Naive thymus-derived CD8-positive, alpha-beta T cell (primary cell): ENCODE measurements at places on chromosomes 13 and 19.
A peak's percentile ranks its signal among the peaks of the same experiment; 100 is the strongest.

DNA sequence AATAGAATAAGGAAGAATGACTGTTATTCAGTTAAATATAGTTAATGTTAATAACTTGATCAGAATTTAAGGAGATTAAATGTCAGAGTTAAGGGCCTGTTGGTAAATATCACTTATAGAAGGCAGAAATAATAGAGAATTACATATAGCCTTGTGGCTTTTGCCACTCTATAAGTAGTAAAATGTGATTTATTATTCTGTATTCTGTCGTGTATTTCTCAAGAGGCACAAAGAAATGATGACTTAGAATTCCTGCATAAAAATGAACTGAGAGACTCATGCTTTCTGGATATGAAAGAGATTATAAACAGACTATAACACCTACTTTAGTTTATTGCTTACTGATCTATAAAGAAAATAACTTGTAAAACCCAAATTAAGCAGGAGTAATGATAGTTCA lies 40.1 kb downstream of the GPC6 start:
- no peak for DNase-seq

- no peak for DNase-seq
Measured at GRCh38 chr13:77767413-77767812, 69.9 kb downstream of the SLAIN1 start.

GRCh38 chr13:107238262-107238981 lies 670.5 kb upstream of the ARGLU1 start:
- no peak for DNase-seq

DNA sequence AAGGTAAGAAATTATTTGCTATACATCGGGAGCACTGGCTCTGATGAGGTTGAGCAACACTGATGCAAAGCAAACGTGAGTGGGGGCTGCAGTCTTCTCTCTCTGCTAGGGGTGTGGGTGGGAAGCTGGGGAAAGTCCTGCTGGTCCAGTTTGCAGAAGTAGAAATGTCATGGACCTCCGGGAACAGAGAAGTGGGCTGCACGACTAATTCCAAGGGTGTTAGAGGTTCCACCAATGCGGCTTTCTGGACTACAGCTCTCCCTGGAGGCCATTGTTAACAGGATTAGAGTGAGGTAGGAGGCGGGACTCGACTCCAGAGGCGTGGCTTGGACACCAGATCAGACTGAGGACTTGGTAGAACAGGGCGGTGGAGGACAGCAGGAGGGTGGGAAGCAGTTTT lies 5.7 kb upstream of the FBXO27 start:
- no peak for DNase-seq

DNA sequence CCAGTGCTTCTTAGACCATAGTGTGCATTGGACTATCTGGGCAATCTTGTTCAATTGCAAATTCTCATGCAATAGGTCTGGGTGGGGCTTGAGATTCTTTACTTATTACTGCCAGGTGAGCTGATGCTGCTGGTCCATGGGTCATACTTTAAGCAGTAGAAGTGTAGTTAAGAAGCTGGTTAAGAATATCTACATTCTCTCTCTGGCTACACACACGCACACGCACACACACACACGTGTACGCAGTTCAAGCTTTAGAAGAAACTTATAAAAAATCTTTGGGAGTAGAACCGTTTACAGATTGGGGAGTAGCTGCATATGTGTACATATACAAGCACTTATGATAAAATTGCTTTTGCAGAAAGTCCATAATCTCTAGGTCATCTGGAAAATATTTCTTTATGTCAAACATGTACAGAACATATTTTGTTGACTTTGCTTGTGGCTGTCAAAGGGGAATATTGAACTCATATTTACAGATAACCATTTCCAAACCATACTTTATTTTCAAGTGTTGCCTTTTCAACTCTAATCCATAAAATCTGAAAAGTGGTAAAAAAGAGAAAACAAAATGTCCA lies 99.7 kb downstream of the GPC6 start:
- no peak for DNase-seq

GRCh38 chr19:32814624-32815023 lies 54.9 kb downstream of the SLC7A9 start:
- DNase-seq, result no peak

DNA sequence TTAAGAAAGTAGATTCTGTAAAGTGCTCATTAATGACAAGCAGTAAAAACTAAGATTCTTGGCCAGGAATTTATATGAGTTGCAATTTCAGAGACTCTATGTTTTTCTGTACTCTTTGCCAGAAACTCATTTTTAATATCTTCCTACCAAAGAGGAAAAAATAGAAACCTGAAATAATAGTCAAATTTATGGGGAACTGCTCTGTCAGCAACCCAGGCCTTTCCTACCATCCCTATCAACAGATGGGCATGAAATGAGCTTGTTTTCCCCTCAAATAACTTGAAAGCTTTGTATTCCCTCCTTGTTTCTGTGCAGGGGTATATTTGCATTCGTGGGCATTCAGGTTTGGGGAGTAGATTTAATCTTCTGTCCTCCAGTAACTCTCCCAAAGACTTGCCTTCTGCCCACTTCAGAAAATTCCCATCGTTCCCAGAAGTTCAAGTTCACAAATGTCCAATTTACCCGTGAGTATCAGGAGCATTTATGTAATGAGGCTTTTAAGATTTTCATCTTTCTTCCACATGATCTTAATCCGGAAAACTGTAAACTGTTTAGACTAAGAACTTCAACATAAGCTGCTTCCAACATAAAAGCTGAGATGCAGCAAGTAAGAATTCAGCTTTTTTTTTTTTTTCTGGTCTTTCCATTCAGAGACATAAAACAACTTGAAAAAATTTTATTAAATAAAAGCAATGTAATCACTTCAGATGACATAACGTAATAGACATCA lies 363.1 kb downstream of the EFNB2 start:
- DNase-seq, result no peak

- DNase-seq, result no peak
Measured at GRCh38 chr13:78777976-78778375, 119.0 kb upstream of the OBI1 start.

GRCh38 chr13:26249551-26249950 lies 4.4 kb upstream of the CDK8 start:
- DNase-seq, result no peak

GRCh38 chr13:21735701-21736401 lies 65.0 kb downstream of the FGF9 start:
- DNase-seq, result no peak

DNA sequence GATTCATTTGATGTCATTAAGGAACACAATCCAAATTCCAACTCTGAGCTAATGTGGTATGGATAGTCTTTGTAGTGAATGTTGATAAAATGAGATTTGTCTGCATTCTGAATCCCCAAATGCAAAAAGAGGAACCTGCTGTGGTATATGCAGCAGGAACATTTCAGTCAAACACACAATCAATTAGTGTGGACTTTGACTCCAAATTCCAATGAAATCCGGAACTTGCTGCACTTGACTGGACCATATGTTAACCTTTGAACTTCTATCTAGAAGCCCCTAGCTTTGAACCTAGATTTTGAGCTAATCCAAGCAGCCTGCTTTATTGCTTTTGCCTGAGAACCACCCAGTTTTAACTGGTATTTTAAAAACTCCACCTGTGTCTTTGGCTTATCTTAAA lies 341.3 kb downstream of the SPRY2 start:
- no peak for DNase-seq

DNA sequence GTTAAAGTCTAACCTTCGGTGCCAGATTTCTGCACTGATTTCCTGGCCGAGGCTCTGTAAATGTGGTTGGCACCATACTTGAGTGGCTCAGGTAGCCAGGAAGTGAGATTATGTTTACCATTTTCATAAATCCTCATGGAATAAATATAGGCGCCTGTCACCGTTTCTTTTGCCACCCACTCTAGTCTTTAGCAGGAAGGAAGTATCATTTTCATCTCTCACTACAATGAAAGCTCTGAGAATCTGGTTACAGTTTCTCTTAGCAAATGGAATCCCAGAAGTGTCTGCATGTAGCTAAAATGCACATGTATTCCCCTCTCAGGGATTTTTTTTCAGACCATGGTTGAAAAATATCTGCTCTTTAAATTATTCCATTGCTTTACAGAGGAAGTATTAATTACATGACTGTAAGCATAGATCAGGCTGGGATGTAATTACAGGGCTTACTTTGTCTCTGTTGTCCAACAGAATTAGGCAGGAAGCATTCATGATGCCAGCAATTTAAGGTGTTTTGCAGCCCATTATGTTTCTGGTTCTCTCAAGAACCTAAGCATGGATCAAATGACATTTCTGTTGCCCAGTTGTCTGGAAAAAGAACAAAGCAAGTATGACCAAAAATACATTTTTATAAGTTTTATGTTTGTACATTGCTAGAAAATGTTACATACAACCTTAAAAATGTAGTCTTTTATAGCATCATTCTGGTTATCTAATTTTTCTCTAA lies 221.7 kb upstream of the SPRY2 start:
- DNase-seq, result no peak

- DNase-seq, result no peak
Measured at GRCh38 chr19:47056411-47056810, 8.0 kb upstream of the TMEM160 start.

GRCh38 chr13:48817166-48817802 lies 158.4 kb upstream of the FNDC3A start:
- DNase-seq, result no peak

GRCh38 chr13:25819856-25820530 lies 231.8 kb downstream of the SHISA2 start:
- no peak for DNase-seq

DNA sequence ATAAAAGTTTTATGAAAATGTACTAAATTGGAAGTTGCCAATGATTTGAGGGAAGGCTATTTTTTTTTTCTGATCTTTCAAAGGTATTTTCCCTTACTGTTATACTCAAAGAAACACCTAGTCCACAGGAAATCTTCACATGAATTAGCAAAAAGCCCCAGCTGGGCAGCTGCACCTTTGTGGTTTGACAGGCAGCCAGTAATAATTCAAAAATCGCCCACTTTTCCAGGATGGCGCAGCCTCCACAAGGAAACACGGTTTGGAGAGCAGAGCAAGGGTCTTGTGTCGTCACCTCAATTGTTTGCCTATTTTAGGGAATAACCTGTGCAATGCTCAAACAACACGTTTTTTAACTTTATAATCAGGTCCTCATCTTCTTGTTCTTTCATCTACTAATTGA lies 324.9 kb upstream of the GPC6 start:
- DNase-seq, result no peak

DNA sequence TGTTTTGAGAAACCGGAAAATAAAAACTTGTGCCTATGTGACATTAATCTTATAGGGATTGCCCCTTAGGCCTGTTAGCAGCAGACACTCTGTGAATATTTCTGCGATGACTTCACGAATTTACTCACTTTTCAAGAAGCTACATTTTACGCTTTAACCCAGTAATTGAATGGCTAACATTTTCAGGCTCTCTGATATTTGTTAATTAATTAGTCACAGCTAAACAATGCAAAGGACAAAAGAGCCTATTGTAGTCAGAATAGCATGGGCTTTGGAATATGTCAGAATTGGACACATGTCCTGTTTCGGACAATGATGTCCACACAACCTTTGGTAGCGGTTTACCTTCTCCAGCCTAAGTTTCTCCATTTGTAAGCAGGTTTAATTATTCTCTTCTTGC lies 506.6 kb downstream of the EFNB2 start:
- no peak for DNase-seq

DNA sequence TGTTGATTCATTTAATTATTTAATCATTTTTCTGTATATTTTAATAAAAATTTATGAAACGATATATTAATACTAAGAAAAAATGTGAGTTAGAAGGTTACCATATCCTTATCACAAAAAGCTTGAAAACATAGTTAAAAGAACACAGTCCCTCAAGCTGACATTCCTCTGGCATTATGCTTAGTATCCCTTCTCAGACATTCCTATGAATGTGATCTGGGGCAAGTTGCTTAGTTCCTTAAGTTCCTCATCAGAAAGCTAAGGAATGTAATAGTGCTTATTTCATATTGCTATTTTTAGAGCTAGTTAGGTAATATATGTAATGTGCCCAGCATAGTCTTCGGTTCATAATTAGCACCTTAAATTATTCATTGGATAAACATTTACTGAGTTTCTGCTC lies 122.8 kb downstream of the MTUS2 start:
- DNase-seq, result no peak

DNA sequence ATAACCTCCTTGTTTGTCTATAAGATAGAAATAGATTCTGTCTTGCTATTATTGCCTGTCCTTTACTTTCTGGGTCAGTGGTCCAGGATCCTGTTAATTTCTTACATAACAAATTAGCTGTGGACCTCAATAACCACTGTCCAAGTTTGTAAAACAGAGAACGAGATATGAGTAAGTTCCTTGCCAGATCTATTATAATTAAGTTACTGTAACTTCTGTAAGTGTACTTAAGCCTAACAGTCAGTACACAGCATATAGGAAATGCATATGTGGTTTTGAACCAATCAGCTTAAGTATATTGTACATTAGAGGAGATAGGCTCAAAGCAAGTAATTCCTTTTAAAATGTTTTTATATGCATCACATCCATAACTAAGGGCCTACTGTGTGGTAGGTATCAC lies 34.9 kb downstream of the HTR2A start:
- no peak for DNase-seq

DNA sequence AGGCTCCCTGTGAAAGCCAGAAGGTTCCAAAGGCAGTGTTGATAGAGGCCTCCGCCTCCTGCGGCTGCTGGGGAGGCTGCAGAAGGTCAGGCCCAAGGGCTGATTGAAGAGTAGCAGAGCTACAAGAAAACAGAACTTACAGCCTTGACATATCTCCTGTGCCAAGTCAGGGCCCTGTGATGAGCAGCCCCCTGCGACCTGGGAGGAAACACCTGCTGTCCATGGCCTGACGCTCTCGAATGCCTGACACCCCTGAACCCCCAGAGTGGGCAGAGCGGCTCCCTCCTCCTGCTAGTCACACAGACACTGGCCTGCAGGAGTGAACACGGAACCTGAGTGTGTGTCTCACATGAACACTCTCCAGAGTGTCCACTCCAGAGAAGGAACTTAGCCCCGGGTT lies 38.2 kb upstream of the TUBGCP3 start:
- no peak for DNase-seq

GRCh38 chr19:41016488-41017071 lies 25.5 kb downstream of the CYP2B6 start:
- DNase-seq, result peak; percentile 6

DNA sequence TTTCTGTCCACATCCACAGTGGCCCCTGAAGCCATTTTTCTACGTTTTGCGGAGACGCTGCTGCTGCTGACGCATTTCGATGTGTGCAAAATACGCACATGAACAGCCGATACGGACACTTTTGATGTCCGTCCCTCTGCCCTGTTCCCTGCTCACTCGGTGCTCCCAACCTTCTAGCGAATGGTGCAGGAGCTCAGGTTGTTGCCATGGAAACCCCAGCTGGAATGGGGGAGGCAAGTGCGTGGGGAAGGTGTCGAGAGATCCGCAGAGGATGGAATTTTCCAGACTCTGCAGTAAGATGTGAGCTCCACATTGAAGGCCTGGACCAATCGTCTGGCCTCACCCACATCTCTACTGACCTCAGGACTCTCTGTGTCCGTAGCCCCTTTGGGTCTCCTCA lies 109.2 kb upstream of the USP29 start:
- DNase-seq, result no peak
